ENCODE measurements at places on chromosomes 2 and 18.

- no peak for DNase-seq
These were observed 911.4 kb upstream of the SLC39A10 start for GRCh38 chr2:194745557-194746146.

- DNase-seq: no peak
These were observed 363.7 kb upstream of the CHAC2 start for GRCh38 chr2:53403792-53404413.

DNA sequence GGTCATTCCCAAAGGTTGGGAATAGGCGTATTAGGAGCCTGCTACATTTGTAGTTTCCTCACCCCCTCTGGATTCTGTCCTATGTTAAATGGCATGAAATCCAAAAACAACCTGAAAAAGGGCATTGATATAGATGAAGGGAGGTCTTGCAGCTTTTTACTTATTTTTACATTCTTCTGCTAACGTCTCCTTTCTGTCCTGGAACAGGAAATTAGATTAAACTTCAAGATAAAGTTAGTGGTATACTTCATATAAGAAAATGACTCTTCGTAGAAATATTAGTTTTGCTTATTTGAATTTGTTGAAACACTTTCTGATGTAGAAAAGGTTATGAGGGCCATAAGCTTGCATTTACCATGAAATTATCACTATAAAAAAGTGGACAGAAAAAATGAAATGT is 694.5 kb downstream of the ADCYAP1 start:
- DNase-seq: no peak

DNA sequence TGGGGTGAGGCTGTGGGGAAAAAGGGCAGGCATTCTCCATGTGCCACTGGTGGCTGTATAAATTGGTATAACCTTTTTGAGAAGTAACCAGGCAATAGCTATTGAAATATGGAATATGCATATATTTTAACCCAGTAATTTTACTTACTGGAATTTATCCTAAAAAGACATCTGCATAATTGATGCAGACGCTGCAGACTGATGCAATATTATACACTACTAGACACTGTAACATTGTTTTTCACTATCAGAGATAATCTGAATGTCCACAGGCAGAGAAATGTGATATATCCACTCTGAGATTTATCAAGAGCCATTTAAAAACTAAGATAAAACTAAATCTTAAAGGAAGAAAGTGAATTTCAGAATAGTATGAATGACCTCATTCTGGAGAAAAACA is 14.7 kb downstream of the THOC1 start:
- DNase-seq: no peak
